ENCODE measurements at places on chromosomes 13 and 19.
A peak's percentile ranks its signal among the peaks of the same experiment; 100 is the strongest.

- DNase-seq: no peak
These were observed 314.4 kb upstream of the NBEA start for GRCh38 chr13:34627509-34628208.

DNA sequence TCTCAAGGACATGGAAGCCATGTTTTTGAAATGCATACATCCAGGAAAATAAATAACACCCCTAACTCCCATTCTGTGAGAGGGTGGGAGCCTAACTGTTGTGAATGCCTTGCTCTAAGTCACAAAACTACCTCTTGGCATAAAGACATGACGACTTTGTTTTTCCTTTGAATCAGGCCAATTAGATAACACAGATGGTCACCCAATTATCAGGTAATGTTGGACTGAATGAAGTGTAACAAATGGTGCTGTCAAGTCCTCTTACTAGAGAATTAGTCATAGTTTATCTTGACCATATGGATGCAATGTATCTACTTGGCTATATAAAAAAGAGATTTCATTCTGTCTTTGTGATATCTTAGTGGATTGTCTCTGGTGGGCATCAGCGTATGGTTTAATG is 553.6 kb upstream of the ATXN8OS start:
- DNase-seq: no peak

DNA sequence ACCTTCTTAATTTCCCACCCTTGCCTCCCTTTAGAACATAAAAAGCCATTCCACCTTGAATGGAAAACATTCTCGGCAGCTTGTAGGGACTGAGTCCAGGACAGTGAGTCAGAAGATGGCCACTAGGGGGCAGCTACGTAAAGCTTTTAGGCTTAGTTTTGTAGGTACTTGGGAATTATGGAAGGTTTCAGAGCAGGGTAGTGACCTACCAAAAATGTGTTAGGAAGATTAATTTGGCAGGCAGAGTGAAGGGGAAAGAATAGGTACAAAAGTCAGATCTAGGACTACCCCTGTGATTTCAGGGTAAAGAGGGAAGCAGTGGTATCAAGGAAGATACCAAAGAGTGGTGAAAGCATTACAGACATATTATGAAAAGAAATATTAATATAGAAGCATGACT is 198.4 kb downstream of the NDFIP2 start:
- DNase-seq: peak; percentile 8

DNA sequence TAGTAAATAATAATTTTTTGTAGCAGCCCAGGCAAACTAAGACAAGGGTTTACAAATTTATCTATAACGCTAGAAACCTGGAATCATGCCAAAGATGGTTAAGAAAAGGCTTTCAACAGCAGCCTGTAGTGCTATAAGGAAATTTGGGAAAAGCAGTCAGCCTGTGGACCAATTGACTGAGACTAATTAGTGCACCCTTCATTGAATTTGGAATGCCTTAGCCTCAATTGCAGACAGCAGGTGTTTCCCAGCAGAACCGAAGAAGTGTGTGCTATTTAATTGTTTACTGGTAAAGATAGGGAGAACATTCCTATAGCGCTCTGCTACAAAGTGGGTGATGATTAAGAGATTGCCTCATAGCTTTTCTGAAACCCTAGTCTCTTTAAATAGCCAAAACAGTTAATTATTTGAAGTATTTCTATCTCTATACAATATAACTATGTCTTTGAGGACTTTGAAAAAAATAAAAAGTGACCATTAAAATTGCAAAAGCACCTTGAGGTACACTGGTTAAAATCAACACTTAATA is 1884.3 kb upstream of the PCDH20 start:
- no peak for DNase-seq

GRCh38 chr19:52140032-52140710 is 433 bp upstream of the ZNF616 start:
- no peak for DNase-seq

- DNase-seq: no peak
These were observed 33.3 kb upstream of the LRRC4B start for GRCh38 chr19:50601407-50602088.

GRCh38 chr19:3140667-3141038 is 4.8 kb downstream of the GNA15 start:
- no peak for DNase-seq

GRCh38 chr13:98746968-98747367 is 5.5 kb downstream of the SLC15A1 start:
- no peak for DNase-seq

DNA sequence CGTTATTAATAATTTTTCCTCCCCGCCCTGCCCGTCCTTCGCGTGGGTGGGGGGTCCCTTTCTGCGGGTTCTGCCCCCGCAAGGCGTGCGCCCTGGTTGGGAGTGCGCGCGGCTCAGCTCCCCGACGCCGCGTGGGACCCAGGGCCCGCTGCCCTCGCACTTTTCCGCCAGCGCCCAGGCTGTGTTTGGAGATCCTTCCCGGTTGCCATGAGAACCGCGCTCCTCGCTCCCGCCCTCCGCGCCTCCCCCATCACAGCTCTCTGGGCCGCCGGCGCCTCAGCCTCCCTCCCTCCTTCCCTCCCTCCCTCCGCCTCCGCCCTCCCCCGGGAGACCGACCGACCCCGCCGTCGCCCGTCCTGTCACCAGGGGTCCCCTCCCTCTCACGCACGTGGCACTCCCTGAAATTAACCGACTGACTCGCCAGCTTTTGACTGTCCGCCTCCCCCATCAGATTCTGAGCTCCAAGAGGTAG is 2.4 kb upstream of the SSBP4 start:
- no peak for DNase-seq

DNA sequence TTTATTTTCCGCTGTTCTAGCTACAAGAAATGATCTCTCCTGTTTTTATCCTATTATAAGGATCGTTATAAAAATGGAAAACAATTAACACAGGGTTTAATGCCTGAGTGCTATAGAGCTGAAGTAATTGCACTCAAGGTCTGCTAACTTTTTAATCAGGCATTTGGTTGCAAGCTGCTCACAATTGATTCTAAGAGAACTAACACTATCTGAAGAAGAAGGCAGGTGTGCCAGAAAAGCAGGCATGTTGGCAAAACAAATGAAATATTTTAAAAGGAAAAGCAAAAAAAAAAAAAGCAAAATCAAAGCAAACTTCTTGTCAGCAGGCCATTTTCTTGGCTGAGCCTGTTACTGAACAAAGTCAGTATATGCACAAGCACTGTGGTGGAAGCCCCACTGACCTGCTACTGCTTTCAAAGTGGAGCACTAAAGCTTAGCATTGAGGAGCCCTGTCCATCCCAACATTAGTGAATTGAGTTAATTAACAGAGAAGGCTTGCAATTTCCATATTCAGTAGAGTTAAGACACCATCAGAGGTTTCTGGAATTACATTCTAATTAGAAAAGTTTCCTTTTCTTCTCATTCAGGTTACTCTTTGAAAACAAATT is 574.2 kb downstream of the PCDH9 start:
- no peak for DNase-seq

DNA sequence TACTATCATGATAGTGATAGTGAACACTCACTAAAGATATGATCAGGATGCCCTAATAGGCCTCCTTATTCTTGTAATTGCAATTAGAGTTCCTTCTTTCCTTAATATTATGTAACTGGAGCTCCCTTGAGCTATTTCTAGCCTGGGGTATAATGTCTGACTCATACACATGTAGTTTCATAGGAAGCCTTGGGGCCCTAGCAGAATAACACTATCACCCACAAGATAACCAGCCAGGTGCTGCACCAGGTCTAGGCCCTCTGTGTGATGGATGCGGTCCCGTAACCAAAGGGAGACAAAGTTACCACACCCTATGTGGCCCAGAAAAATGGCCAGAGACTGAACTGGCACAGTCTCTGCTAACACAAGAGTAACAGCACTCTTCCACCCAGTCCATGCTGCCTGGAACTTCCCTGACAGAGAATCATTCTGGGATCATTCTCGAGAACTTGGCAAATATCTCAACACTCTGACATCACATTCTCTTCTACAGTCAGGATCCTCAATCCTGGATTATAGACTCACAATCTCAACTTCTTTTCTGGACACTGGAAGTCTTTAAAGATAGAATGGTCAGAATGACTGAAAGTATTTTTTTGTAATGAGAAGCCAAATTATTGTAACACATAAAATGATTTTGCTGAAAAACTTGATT is 32.6 kb upstream of the IGFL4 start:
- DNase-seq: no peak

GRCh38 chr13:73075546-73075945 is 16.7 kb downstream of the KLF5 start:
- no peak for DNase-seq

DNA sequence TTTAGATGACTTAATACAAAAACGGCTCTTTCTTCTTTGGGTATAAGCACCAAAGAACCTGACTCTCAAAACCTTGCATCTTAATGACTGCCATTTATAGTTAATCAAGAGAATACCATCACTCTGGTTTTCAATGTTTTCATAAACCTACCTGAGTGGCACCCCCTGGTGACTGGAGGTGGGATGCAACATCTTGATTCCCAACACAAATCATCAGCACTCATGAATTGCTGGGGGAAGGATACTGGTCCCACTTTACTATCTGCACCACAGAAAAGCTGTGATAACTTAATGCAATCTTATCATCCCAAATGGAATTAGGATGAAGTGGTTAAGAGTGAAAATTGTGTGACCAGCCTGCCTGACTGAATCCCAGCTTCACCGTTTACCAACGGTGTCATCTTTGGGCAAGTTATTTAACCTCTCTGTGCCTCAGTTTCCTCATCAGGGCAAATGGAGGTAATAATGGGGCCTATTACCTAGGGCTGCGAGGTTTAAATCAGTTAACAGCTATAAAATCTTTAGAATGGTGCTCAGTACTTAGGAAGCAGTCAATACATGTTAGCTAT is 366.4 kb downstream of the KLF12 start:
- DNase-seq: no peak

GRCh38 chr13:85725433-85725832 is 73.8 kb downstream of the SLITRK6 start:
- no peak for DNase-seq

DNA sequence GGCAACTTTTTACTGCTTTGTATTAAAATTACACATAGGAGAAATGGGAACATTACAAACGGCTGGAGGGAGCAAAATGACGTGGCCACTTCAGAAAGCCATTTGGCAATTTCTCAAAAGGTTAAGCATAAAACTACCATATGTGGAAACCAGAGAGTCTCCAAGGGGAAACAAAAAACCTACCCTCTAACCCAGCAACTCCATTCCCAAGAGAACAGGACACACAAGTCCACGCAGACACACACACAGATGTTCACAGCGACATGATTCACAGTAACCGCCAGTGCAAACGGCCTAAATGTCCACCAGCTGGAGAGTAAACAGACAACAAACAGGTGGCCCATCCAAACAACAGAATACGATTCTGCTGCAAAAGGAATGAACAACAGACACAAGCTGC is 37.2 kb downstream of the STK24 start:
- no peak for DNase-seq

GRCh38 chr13:84121456-84121855 is 239.2 kb upstream of the SLITRK1 start:
- no peak for DNase-seq

GRCh38 chr19:41001243-41001971 is 10.3 kb downstream of the CYP2B6 start:
- DNase-seq: no peak

GRCh38 chr13:98890925-98891324 is 86.9 kb downstream of the DOCK9 start:
- no peak for DNase-seq

GRCh38 chr13:39612023-39612637 is 9.1 kb upstream of the LHFPL6 start:
- peak; percentile 18 for DNase-seq

- DNase-seq: no peak
These were observed 25.2 kb downstream of the IGFL1 start for GRCh38 chr19:46254776-46255175.

GRCh38 chr13:110798081-110798994 is 84.8 kb downstream of the ING1 start:
- no peak for DNase-seq

DNA sequence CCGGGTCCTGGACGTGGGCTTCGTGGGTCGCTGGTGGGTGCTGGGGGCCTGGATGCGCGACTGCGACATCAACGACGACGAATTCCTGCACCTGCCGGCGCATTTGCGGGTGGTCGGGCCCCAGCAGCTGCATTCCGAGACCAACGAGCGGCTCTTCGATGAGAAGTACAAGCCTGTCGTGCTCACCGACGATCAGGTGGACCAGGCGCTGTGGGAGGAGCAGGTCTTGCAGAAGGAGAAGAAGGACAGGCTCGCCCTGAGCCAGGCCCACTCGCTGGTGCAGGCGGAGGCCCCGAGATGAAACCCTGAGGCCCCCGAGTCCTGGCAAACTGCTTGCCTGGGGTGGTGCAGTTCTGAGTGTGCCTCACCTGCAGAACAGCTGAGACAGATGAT is 787 bp downstream of the TIMM29 start:
- no peak for DNase-seq

DNA sequence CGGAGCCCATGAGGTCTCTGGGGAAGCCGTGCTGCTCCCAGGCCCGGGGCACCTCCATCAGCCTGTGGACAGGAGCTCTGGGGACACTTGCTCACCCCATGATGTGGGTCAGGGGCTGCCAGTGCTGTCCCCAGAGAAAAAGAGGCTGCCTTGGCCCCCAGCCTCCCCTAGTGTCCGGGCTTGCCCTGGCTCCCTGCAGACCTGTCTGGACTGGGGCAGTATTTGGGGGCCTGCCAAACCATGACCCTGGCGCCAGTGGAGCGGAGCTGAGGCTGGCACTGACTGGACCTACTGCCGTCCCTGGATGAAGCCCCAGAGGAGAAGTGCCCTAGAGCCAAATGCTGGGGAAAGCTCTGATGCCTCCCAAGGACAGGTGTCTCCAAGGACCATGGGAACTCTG is 30.4 kb downstream of the ELAVL1 start:
- no peak for DNase-seq

DNA sequence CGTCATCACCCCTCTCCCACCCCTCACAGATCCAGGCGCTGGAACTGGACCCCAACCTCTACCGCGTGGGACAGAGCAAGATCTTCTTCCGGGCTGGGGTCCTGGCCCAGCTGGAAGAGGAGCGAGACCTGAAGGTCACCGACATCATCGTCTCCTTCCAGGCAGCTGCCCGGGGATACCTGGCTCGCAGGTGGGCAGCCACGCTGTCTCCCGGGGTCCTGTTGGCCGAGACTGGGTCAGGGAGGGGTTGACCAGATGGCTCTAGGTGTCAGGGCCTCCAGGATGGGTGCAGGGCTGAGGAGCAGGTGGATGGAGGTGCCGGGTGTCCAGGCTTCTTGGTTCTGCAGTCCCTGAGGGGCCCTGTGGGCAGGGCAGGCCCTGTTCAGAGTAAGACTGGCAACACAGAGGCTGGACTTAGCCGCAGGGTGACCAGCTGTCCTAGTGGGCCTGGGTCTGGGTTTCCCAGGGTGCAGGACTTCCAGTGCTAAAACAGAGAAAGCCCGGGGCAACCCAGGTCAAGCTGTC is 58.1 kb downstream of the MYH14 start:
- DNase-seq: no peak

DNA sequence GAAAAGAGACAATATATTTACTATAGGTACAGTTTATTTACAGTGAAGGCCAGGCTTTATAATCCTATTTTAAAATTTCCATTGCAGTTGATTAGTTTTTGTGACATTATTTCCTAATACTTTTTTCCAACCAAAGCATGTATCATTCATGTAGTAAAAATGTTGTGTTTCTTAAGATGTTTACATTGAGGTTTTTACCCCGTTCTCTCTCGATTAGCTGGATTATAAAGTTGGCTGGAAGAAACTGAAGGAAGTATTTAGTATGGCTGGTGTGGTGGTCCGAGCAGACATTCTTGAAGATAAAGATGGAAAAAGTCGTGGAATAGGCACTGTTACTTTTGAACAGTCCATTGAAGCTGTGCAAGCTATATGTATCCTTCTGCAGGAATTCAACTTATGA is 21.2 kb downstream of the HNRNPM start:
- no peak for DNase-seq

Measured in LNCaP clone FGC (cell line).